ENCODE measurements at places on chromosomes 6 and 20.

GRCh38 chr6:146433881-146434731 is 109.5 kb upstream of the RAB32 start:
- DNase-seq = peak; percentile 42

GRCh38 chr6:97427648-97428047 is 144.6 kb upstream of the MMS22L start:
- DNase-seq = no peak

GRCh38 chr6:111087106-111087835 is at the start of gene SLC16A10:
TSS of gene SLC16A10 (plus strand) at chr6:111087503. CDS start at chr6:111087753, 250 bp downstream.
- DNase-seq = peak; percentile 87

- no peak for DNase-seq
These were observed at the start of gene KCNS1 for GRCh38 chr20:45100563-45101245. TSS of gene KCNS1 (minus strand) at chr20:45101127. CDS start at chr20:45099236, 1,891 bp downstream.

DNA sequence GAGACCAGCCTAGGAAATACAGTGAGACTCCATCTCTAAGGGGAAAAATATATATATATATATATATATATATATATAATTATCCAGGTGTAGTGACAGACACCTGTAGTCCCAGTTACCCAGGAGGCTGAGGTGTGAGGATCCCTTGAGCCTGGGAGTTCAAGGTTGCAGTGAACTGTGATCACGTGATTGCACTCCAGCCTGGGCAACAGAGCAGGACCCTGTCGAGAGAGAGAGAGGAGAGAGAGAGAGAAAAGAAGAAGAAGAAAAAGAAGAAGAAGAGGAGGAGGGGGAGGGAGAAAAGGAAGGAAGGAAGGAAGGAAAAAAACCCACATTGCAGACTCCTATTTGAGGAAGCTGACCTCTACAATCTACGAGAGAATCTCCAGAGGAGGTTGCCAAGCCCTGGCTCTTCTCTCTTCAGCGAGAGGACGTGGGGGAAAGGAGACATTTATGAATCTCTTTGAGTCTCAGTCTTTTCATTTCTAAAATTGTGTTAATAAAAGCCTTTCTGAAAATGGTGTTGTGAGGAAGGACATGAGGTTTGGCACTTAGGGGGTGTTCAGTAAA is 49.7 kb downstream of the COL11A2 start:
- DNase-seq = no peak

GRCh38 chr6:5781019-5781418 is 225.7 kb downstream of the NRN1 start:
- DNase-seq = no peak

DNA sequence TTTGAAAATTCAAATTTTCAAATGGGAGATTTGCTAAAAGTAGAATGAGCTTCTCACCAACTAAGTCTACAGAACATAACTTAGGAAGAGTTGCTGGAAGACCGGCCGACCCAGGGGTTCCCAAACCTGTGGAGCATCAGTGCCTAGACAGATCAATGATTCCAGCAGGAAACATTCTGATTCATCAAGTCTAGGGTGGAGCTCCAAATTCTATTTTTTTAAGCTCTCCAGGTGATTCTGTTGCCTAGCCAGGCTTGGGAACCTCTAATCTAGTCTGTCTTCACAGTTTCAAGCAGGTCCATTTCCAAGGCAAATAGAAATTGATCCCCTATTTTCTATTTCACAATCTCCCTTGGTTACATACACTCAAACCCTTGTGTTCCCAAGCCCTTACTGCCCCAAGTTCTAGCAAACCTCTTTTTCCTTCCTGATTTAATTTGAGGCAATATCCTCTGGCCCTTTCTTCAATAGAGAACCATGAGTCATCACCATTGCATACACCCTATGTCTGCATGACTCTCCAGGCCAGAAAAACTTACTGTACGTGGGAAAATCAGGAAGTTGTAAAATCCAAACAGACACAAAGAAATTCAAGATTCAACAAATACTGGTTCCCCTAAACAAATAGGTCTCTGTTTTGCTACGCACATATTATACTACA is 8.9 kb downstream of the ATXN1 start:
- DNase-seq = no peak

DNA sequence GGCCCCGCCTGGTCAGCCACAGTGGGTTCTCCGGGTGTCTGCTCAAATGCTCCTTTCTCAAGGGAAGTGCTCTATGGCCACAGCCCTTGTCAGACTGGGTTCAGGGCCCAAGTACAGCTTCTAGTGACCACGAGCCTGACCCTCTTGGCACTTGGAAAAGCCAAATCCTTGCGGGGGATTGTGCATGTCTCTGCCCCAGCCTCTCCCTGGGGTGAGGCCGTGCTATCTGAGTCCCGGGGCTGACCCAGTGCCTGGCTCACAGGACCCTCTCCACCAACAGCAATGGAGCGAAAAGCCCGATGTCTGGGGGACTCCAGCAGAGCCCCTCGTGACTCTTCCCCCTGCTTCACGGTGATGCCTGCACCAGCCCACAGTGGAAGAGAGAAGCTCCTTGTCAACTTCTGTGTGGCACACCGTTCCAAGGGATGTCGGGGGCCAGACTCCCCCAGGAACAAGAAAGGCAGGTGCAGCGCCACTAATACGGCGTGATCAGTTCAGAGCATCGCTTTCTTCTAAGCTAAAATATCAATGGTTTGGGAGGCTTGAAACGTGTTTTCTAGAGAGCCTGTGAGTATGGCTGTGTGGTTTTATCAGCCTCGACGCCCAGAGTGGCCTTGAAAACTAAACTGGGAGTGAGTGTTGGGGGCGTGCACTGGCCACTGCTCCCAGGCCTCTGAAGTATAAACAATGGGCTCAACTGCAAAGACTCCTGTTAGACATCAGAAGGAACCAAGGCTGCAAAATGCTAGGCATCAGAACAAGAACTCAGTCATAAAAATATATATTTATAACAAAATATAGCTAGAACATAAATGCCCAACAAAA is 51.9 kb downstream of the DLL1 start:
- peak; percentile 21 for DNase-seq

- DNase-seq = no peak
These were observed 1.6 kb downstream of the B4GALT5 start for GRCh38 chr20:49712118-49712517.

DNA sequence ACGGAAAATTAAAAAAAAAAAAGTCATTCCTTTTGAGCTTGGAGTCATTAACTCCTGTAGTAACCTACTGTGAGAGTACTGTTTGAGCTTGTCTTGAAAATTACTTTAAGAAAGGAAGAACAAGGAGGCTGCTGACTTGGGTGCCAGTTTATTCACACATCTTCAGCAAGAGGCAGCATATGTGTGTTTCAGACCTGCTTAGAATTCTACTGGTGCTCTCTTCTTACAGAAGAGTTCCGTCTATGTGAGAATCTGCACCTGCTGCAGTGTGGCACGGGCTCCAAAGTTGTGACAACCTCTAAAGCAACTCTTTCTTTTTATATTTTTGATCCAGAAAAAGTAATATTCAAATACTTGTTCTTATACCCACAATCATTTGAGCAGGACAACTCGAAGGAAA is 117.4 kb upstream of the SOX4 start:
- no peak for DNase-seq

- DNase-seq = no peak
These were observed 198.2 kb downstream of the PRL start for GRCh38 chr6:22098601-22099031.

- no peak for DNase-seq
These were observed 34.3 kb downstream of the FNDC1 start for GRCh38 chr6:159203304-159204005.

DNA sequence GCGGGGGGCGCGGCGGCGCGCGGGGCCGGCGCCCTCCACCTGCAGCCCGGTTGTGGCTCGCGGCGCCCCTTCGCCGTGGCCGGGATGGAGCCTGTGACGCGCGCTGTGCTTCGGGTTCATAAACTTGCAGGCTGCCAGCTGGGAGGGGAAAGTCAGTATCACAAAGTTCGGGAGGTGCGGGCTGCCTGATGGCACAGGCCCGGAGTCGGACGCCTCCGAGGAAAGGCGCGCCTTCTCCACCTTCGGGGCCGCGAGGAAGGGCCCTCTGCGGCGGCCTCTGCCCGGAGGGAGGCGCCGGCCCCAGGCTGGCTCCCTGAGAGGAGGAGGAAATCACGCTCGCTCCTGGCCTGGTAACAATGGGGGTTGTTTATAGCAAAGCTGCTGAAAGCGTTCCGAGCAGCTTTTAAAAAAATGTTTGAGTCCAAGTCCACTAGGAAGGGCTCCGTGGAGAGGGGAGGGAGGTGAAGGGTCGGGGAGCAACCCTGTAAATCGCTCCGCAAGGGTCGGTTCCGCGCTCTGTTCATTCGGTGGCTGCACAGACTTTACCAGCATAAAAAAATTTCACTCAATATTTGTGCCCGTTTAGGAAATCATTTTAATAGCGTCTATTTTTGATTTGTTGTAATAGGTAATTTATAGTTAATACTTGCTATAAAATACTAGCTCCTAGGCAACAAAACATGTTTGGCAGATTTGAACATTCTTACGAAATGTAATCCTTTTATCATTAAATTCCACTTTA is 1.0 kb downstream of the AFDN start:
- DNase-seq = peak; percentile 59

- no peak for DNase-seq
These were observed 210.6 kb upstream of the CDH4 start for GRCh38 chr20:61041481-61041880.

DNA sequence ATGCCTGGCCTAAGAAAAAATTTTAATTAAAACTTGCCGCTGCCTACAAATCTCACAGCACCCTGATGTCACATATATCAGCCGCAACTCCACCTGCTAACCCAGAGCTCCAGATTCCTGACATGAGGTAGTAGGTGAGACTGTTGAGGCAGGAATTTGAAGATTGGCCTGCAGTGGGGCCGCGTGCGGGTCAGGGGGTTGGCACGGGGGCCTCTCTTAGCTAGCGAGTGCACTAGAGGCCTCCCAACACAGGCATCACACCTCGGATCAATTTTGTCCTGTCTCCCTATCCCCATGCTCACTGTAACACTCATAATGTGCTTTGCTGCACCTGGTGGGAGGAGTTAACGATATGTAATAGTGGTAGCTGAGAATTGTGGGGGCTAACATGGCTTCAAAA is 349.8 kb downstream of the CDC5L start:
- no peak for DNase-seq

DNA sequence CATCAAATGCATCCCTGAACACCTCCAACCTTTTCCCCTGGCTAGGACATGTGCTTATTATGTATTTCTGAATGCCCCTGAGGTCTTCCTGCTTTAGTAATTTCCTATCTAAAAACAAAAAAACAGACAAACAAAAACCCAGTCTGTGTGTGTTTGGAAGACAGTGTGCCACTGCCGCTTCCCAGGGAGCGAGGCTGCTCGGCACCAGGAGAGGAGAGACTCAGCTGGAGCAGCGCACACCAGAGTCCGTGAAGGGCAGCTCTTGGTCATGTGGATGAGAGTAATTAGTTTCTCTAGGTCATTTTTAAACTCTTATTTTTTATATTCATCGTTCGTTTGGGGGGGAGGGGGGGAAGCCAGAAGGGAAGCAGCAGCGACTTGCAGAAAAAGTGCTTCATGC is 10.0 kb upstream of the ANKRD60 start:
- no peak for DNase-seq

GRCh38 chr20:50317609-50318008 is 127.0 kb downstream of the CEBPB start:
- DNase-seq = no peak

GRCh38 chr6:114989279-114989964 is 646.6 kb upstream of the HS3ST5 start:
- DNase-seq = no peak

DNA sequence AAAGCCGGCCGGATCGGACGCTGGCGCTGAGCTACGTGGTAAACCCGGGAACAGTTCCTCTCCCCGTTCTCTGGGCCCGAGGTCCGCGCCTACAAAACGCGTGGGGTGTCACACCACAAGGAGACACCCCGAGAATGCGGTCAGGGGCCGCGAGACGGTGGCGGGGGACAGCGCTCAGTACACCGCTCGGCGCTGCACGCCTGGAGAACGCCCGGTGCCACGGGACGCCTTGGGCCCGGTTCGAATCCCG is 670 bp downstream of the NCOA5 start:
- no peak for DNase-seq

DNA sequence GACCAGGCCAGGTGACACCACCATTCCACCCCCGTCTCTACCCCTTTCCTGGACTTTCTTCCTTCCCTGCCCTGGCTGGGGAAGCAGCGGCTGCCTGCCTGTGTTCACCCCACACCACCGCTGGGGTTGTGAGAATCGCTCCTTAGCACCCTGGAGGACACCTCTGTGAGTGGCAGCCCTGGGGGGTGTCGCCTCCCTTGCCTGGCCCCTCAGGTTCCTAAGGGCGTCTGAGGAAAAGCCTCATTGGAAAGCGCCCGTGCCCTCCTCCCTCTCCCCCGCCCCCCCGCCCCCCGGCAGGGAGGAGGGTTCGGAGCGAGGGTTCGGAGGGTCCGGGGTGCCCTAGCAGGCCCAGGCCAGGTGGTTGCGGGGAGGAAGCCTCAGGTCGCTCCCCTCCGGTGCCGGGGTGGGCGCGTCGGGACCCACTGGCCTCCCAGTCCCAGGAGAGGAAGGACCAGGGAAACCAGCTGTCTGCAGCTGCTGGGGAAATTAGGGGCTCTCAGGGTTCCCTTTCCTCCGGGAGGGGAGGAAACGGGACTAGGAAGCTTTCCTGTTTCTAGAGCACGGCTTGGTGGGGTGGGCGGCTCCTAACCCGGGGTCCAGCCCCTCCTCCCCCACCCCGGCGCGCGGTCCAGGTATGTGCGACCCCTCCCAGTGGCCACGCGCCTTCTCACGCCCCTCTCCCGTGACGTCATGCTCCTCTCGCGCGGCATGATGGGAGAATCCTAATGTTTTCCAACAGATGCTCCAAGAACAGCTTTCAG is at the start of gene PHACTR3:
TSS of gene PHACTR3 (plus strand) at position 760 of the 761 bp plus-strand sequence. CDS start 475 bp downstream, outside the sequence.
- DNase-seq = no peak

GRCh38 chr20:47701612-47702011 is 83.7 kb downstream of the SULF2 start:
- no peak for DNase-seq

DNA sequence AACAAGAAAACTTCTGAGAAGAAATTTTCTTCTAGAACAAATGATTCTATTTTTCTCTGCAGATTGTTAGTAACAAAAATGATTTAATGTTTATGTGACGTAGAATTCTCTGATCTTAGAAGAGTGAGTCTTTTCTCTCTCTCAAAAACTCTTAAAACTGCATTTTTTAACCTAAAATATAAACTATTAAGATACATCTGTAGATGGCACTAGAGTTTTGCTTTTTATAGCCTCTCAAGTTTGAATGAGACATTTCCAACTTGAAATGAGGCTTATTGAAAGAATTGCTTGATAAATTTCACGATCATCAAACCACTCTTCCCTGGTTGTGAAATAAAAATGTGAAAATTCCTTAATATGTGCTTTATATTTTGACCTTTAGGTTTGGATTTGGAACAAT is 53.8 kb downstream of the PHF3 start:
- no peak for DNase-seq

GRCh38 chr6:170186006-170186935 is 104.6 kb downstream of the DLL1 start:
- no peak for DNase-seq

DNA sequence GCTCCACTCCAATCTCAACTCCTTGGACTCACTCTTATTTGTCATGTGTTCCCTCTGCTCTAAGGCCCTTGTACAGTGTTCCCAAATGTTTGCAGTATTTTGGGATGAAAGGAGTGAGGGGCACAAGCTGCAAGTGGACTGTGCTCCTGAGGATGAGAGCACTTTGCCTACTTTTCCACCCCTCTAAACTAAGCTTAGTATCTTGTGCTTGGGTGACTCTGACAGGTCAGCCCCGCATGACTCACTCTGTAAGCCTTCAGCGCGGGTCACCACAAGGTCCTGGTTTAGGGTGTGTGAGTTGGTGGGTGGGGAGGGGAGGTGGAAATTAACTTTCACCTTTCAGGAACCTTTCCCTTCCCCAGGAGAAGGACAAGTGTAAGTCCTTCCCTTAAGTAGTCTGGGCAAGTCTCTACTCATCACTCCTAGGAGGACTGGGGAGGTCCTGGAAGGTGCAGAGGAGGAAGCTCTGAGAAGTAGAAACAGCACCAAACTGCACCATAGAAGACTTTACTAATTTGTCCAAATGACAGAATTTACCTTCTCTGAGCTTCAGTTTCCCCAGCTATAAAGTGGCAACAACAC is 68.8 kb upstream of the EPB41L1 start:
- DNase-seq = no peak
